ENCODE measurements at places on chromosomes 4 and X.

DNA sequence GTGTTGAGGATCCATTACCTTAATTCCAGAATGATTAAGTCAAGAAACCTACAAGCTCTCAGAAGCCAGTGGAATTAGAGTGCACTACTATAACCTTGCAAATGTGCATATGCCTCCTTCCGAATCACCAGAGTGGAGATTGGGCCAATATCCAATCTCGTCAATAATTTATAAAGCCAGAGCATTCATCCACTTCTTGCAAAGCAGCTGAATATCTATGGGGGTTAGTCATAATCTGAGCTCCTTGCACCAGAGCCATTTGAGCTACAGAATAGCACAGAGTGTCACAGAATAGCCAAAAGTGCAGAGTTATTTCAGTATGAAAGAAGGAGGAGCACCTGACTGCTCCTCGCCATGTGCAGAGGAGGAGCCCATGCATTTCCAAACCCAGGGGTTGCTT lies 69.2 kb upstream of the MTM1 start:
- no peak for DNase-seq

GRCh38 chr4:186068581-186069348 lies at the start of gene TLR3:
Gene TLR3, plus strand, starts transcription at chr4:186069156. Its CDS starts 7,464 bp downstream, at chr4:186076620.
- no peak for DNase-seq

GRCh38 chr4:41388080-41388479 lies 131.4 kb downstream of the UCHL1 start:
- DNase-seq = no peak

- no peak for DNase-seq
Observed at GRCh38 chr4:61851126-61851525, 651.0 kb downstream of the ADGRL3 start.

GRCh38 chr4:4670869-4671268 lies 129.0 kb upstream of the STX18 start:
- DNase-seq = no peak

DNA sequence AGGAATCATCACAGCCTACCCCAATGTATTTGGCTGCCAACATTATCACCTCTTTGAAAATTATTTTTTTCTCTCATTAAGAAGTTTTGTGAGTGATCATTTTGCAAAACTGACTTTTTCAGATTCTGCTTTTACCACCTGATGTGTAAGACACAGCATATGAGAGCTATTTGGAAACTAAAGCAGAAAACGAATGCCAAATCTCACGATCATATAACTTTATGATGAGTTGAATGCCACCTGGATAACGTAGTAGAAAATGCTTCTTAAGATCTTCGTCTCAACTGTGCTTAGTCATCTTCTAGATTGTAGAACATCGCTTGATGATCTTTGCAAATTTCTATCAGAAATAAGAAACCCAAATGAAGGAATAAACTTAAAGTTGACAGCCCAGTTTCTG lies 21.3 kb upstream of the GRXCR1 start:
- DNase-seq = no peak

- DNase-seq = no peak
Observed at GRCh38 chr4:38193236-38193863, 233.2 kb downstream of the PTTG2 start.

DNA sequence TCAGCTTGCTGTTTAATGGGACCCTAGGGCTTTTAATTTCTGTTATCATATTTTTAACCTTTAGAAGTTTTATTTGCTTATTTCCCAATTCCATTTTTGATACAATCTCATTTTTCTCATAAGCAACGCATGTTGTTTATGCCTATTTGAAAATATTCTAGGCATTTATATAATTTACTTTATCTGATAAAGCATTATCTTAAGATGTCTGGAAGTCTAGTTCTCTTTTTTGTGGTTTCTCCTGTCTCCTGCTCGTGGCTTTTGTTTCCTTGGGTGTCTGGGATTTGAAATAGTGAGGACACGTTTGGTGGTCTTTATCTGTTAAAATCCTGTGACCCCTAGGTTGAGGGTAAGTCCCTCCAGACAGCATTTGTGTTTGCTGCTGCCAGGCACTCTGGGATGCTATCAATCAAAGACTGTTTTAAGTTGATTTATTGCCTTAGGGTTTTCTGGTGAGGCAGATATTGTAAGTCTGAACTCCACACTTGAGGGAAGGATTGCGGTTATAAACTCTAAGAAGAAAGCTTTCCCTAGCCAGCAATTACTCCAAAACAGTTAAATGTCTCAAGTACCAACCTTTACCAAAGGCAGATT lies 208.0 kb downstream of the PRDM5 start:
- no peak for DNase-seq

GRCh38 chr4:150769248-150769647 lies 187.3 kb downstream of the MAB21L2 start:
- no peak for DNase-seq

DNA sequence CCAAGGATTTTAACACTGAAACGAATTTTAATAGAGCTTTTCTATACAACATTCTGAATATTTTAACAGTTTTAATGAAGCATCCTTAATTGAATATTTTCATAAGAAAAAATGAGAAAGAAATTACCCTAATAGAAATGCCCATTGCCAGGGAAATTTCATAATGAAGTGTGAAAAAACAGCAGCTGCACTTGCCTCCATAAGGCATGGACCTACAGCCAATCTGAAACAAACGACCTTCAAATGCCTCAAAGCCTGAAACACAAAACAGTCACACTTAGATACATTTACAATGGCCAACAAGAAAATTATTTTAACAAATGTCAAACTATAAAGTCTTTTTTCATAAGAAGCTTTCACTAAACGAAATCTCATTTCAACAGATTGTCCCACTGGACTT lies 74.4 kb downstream of the SLC9B1 start:
- no peak for DNase-seq

DNA sequence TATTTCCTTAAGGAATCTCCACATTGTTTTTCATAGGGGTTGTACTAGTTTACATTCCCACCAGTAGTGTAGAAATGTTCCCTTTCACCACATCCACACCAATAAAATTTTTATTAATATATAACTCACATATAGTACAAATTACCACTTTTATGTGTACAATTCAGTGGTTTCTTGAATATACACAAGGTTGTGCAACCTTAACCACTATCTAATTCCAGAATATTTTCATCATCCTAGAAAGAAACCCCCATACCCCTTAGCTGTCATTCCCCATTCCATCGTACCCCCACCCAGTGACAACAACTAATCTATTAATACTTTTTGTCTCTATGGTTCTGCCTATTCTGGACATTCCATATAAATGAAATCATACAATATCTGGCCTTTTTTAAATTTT lies 108.3 kb upstream of the USP9X start:
- DNase-seq = no peak

GRCh38 chr4:137274404-137274803 lies 257.9 kb downstream of the PCDH18 start:
- no peak for DNase-seq

DNA sequence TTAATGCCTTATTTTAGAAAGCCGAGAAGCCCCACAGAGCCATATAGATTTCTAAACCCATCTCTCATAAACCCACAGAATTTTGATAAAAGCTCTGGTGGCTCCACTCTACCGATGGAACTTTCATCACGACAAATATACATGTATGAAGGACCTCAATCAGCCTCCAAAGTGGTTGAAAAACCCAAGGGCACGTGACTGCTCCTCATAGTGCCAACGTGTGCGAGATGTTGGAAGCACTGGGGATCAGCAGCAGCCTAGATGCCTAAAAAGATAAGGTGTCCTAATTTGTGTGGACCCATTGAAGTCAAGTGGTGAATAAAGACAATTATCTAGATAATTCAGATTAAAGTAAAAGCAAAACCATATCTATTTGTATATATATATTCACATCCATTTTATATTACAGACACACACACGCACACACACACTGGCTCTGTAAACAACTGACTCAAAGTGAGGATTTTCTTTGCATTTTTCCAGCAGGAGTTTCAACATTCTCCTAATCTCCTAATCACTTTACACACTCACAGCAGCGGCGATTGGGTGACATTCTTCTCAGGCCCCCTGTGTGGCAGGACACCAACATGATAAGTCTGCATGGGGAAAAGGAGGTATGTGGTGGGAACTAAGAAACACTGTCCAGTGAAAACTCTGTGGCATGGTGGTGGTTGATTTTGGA lies 2.8 kb upstream of the PITX2 start:
- no peak for DNase-seq

DNA sequence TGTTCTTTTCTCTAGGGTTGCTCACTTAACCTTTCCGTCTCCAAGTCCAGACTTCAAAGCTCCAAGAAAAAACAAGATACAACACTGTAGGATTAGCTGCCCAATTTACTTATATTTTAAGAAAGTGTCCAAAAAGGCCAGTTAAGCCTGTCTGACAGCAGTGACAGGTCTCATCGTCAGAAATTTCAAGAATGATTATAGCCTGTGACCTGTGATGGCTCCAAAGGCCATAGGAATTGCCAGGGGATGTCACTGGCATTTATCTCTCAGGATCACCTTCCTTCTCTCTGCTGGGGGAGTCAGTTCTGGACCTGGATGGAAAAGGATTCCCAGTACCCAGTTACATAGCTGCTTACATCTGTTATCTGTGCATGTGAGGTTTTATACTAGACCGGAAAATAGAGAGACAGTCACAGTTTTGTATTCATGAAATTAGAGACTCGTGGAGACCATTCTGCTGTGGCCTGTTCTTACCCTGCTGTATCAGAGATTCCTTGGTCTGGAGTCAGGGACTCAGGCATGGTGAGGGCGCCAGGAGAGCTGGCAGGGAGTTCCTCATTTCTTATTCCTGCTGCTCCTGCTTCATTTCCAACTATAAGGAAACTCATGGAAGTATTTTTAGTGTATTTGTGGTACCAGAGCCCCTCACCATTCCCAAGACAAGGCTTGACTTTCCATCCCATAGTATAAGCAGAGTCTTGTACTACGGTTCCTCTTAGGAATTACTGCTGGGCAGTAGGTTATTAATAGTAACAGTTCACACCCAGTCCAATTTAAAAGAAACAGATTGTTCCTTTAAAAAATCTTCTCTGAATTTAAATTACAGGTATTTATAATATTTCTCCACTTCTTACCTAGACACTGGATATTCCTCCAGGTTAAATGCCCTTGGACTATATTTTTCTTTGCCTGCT lies 220.8 kb downstream of the SHROOM3 start:
- no peak for DNase-seq

DNA sequence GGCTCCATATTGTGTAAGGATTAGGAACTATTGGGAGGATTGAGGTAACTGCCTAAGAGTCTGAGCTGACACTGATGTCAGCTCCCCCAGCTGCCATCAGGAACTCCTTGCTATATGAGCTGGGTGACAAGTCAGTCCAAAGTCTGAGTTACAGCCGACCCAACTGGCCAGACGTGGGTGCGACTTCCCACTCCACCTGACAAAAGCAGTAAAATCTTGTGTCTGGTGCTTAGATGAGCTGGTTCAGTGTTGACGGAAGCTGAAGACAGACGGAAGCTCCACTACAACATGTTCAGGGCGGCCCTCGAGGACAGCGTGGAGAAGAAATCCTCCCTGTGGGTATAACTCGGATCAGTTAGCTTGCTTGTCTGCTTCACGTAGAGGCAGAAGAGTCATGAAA lies 22.8 kb upstream of the NAT8L start:
- peak; percentile 56 for DNase-seq

DNA sequence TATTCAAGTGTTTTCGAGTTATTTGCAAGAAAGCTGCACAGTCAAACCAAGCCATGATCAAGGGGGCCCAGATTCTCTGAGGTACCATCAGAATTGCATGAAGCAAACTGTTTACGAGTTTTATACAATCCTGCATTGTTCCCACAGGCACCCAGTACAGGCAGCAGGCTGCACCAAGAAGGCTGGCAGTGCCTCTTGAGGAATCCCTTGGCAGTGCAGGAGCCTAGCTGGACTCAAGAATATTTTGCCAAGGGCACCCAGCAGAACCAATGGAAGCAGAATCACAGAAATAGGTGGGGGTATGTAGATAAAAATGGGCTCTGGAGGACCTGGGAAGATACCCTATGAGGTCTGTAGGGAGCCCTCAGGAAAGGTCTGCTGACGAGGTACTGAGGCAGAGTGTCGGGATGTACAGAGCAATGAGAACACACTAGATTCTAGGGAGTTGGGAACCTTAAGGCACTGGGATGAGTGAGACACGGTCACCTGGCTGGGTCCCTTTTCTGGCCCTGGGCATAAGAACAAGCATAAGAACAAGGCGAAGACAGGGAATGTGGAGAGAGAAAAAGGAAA lies 2.5 kb upstream of the PLP1 start:
- peak; percentile 8 for DNase-seq

DNA sequence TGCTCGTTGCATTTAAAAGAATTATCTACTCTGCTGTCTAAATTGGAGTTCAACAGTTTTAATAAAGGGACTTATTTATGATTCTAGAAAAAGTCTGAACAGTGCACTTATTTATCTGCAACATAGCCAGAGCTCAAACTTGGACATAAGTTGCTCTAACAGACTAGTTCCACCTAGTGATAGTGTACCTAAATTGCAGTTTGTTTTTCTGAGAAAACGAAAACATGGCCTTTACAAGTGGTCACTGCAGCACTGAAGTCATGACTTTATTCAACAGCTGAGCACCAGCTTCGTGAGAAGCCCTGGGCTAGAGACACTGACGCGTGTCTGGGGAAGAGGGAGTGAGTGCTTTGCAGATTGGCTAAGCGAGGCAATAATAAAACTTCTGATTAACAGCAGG lies 77.3 kb upstream of the IGSF1 start:
- no peak for DNase-seq

GRCh38 chr4:38320833-38321232 lies 343.2 kb upstream of the KLF3 start:
- DNase-seq = no peak

- no peak for DNase-seq
Observed at GRCh38 chr4:87749883-87750282, 49.5 kb upstream of the IBSP start.

- DNase-seq = no peak
Observed at GRCh38 chr4:5341526-5341925, 290.2 kb downstream of the STK32B start.

DNA sequence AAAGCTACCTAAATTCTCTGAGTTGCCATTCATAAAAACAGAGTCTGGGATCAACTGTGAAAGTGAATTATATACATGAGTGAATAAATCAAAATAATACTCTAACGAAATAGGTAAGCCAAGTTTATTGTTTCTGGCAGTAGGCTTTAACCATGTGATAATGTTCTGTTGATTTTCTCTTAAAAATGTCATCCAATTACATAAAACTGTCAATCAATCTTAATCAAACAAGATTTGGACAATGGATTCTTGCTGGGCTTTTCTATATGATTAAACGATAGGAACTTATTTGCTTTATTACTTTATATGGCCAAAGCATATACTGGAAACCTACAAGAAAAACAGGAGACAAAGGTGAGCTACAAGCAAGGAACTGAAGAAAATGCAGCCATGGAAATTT lies 148.8 kb downstream of the INPP4B start:
- no peak for DNase-seq

DNA sequence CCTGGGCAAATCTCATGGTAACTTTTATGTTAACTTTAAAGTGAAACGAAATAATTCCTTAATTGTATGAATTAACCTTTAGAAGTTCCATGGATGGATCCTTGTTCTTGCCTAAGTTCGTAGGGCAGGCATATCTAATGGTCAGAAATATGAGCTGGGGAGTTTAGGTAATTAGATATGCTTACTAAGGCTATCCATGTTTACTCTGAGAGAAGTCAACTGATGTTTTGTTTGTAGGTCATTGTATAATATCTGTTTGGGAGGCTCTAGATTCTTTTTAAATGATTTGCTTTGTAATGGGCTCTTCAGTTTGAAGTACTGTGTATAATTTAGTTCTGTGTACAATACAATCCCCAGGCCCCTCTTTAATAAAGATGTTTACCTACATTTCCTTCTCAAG lies 117.0 kb downstream of the DCK start:
- DNase-seq = no peak

- no peak for DNase-seq
Observed at GRCh38 chr4:113411496-113411938, 350.0 kb downstream of the CAMK2D start.

All from WERI-Rb-1 (cell line).